ENCODE measurements at places on chromosomes 7 and 10.

DNA sequence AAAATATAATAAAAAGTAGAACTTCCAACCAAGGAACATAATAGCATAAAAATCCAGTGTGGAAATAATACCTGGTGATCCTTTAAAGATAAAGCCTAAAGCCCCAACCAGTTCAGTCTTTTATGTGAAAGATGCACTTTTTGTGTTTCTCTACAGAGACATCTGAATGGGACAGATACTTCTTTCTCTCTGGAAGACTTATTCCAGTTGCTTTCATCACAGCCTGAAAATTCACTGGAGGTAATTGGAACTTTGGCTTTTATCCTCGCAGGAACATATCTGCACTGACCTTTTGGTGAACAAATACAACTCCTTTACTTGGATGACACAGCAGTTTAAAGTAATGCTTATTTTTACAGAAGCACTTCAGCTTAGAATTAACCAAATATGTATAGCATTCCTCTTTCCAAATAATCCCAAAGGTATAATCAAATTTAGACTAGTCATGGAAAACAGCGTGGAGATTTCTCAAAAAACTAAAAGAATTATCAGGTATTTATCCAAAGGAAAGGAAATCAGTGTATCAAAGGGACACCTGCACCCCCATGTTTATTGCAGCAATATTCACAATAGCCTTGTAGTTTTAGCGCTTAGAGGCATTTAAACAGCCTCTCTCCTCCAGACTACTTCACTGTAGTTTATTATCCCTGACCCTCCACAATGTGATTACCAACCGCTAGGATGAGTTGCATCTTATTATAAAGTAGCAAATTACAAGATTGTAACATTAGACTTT lies 16.8 kb downstream of the HNRNPA2B1 start:
- DNase-seq: no peak

DNA sequence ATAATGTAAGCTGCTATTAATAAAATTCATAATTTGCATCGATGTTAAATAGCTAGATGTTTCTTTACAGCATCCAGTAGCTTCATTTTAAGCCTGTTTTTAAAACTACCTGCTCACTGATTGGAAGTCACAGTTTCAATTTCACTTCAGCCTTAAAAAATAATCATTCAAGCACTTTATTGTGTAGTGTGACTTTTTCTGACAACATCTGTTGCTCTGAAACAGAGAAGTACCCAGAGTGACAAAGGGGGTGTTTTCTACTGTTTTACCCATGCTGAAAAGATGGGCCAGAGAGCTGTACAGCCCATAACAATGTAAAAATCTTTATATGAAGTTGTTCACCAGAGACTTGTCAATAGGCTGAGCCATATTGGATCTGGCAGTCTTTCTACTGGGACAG lies 437.2 kb downstream of the MDFIC start:
- DNase-seq: no peak

DNA sequence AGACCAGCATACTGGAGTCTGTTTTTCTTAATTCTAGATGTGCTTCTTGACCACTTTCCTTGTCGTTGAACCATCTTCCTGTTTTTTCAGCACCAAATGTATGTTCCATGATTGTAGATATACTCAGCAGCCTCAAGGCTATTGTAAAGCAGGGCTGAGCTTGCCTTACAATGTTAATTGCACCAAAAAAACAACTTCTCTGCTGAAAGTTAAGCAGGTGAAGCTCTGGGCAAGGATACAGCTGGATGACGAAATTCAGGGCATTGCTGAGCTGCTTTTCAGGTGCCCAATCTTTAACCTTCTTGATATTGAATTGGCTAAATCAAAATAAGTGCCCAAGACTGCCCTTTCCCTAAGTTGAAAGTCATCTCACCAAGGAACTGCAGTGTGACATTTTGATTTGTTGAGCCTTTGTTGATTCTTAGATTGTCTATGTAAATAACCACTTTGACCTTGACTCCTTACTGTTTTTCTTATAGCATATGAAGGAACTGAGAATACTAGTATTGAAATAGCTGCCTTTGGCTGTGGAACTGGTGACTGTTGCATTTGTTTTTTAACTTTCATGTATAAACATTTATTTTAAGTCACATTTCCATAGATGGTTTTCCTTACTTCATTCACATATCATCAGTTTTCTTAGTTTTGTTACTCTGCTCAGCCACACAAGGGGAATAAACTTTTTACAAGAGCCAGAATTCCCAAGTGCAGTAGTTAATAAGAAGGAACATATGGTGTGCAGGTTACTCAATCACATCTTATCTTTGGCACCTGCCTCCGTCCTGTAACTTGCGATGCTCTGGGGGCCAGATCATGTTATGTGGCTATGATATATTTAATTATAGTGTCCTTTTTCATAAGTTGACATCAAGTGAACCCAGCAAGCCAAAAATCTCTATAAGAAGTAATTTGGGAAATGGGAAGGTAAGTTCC lies 3.1 kb downstream of the AHCYL2 start:
- no peak for DNase-seq

DNA sequence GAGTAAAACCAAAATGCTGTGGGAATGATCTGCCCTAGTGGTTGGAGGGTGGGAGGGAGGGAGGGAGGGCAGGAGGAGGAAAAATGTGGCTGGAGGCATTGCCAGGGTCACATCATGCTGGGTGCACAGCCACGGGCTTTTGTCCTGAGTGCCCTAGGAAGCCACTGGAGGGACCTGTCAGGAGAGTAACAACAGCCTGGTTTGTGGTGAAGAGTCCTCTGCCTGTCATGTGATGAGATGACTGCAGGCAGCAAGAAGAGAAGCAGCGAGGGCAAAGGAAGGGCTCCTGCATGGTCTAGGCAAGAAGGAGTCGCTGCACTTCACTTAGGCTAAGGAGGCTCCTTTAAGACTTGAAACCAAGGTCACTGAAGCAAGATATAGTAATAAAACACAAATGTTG lies 65.6 kb downstream of the PKD1L1 start:
- no peak for DNase-seq

DNA sequence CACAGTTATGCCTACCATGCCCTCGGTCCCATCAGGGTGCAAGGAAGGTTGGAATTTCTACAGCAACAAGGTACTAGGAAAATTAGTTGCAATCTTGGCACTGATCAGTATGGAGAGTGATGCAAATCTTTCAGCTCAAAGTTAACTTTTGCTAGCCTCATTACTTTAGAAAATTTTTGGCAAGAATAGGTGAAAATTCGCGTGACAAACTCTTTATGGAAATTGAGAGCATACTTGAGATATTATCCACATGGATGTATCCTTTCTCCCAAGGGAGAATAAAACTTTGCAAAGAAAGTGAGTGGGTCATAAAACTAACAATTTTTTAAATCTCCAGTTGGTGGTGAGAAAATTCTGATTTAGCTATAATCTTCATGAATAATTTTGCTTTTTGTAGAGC lies 71.1 kb upstream of the SLC39A12 start:
- DNase-seq: no peak

GRCh38 chr7:92766461-92767003 lies 69.8 kb downstream of the CDK6 start:
- DNase-seq: no peak

All from activated CD8-positive, alpha-beta memory T cell treated with anti-CD3 and anti-CD28 coated beads for 1 hour (primary cell).